ENCODE measurements at places on chromosomes 2 and 18.

- DNase-seq = no peak
These were observed 33.6 kb downstream of the APCDD1 start for GRCh38 chr18:10488017-10488416.

DNA sequence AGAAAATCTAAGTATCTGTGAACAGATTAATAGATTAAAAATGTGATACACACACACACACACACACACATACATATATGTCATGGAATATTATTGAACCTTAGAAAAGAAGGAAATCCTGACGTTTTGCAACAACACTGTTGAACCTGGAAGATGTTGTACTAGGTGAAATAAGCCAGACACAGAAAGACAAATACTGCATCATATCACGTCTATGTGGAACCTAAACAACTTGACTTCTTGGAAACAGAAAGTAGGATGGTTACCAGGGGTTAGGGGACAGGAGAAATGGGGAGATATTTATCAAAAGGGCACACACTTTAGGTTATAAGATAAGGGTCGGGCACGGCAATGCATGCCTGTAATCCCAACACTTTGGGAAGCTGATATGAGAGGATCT, 698.4 kb upstream of the ID2 start:
- no peak for DNase-seq

DNA sequence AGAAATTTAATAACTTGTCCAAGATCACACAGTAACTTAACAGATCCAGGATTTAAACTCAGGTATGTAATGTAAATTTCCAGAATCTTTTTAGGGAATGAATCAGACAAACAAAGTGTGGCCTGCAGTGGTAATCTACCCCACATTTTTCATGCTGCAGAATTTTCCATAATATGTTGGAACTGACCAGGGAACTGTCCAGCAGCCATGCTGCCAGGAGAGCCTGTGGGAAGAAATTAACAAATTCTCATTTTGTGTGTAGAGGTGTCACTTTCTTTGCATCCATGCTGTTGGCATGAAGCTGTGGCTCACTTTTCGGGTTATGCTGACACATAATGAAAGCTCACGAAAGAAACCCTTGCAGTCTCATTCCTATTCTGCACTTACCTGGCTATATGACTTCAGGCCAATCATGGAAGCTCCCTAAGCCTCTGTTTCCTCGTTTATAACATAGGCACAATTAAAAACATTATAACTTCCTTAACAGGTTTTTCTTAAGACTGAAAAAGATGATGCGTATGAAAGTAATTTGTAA, 54.7 kb downstream of the CDKL4 start:
- no peak for DNase-seq

GRCh38 chr2:217438136-217438535, 564.7 kb downstream of the TNS1 start:
- no peak for DNase-seq

GRCh38 chr18:54257015-54257414, 12.3 kb upstream of the POLI start:
- DNase-seq = no peak

DNA sequence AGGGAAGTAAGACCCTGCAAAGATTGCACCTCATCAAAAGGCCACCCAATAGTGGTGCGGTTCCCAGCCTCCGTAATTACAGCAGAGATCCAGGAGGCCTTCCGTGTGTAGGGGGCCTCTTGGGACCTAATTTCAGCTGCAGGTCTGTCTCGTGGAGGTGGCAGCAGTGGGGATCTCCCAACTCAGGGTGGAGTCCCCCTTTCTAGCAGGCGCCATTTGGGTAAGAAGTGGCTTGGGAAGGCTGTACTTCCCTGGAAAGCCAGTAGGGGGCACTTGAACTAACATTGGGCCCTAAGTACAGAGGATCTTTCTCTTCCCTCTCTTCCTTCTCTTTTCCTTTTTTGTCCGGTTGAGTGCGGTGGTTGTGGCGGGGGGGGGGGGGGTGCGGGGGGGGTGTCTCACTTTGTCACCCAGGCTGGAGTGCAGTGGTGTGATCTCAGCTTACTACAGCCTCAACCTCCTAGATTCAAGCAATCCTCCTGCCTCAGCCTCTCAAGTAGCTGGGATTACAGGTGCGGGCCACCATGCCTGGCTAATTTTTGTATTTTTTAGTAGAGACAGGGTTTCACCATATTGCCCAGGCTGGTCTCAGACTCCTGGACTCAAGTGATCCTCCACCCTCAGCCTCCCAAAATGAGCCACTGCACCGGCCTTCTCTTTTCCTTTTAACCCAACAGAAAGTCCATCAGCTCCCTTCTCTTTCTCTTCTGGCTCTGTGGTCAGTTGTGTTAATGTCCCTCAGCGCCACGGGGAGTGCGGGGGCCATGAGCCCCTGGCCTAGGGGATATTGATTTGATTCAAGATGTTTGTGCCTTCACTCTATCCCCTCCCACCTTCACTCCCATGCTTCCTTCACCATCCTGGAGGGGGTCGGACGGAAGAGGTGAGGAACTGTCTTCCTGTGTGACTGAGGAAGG, 32.0 kb downstream of the CENPO start:
- no peak for DNase-seq

DNA sequence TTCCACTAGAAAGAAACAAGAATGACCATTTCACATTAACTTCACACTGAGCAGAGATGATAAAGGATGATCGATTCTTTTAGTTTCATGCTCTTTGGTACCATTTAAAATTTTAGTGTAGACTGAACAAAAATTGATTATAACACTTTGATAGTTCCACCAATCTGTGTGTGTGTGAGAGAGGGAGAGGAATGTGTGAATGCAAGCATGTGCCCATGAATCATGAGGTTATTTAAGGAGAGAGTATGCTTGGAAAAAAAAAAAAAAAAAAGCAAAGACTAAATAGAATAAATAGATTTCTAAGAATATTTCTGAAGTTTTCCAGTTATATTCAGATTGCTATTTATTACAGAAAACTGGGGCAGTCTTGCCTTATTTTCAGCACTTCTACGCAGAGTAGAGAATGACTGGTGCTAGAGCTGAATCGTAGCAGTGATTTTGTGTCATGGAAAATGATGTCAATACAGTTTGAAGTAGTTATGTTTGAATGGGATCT, 900.8 kb downstream of the SLC4A3 start:
- no peak for DNase-seq

GRCh38 chr2:64622443-64623241, 31.1 kb downstream of the SERTAD2 start:
- DNase-seq = no peak

GRCh38 chr18:48022531-48023329, 92.3 kb upstream of the SMAD2 start:
- no peak for DNase-seq

DNA sequence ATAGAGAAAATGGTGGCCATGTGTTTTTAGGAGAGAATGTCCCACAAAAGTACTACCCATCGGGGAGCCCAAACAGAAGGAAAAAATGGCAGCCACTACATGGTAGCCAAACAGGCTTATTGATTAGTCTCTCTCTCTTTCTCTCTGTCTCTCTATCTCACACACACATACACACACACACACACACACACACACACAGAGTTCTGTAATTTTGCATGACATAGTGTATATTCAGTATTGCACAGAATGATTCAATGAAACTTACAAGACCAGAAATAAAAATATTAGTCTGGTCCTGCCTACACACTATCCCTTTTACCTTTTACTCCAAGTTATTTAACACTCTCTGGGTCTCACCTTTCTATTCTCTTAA, 124.8 kb upstream of the SLC39A10 start:
- DNase-seq = no peak

DNA sequence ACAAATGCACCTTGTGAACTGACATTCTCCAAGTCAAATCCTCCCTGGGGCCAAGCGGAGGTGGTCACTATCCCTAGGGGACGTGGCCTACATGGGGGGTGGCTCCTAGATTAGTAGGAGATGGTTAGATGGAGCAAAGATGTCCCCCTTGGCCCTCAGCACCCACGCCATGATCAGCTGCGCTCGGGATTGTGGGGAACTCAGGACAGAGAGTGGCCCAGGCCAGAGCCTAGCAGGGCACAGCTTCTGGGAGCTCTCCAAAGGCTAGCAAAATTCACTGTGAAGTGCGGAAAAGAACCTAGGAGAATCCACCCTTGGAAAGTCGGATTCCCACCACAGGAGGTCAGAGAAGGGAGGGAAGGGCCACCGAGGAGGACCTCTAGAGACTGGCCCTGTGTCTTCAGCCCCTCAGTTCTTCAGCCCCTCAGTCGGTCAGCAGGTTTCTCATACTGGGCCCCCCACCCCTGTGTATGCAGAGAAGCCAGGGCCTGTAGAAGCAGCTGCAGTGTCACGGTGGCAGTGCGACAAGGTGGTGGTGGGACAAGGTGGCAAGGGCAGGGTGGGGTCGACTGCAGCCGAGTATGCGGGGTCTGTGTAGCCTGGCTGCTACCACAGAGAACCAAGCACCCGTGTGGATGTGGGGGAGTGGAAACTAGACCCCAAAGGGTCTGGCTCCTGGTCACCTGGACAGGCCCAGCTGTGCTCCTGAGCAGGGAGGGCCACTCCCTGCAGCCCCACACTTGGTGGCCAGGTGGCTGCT, 18.4 kb downstream of the GPR55 start:
- DNase-seq = no peak

DNA sequence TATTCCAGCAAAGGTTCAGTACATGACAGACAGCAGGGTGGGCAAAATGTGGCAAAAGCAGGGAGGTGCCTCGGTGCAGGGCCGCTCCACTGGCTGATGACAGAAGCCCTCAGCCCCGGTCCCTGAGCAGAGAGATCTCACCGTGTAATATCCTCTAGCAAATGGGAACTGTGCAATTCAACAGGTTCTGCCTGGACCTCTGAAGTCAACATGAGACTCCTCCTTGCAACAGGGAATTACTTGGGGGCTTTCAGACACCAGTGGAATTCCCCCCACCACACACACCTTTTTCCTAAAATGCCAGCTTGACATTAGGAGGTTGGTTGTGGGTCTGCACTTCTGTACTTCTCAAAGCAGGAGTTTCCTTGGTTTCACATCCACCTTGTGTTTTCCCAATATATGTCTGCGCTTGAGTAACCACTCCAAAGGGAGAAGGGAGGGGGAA, 50.8 kb downstream of the SPRED2 start:
- no peak for DNase-seq

- DNase-seq = no peak
These were observed 13.1 kb upstream of the ACTR3 start for GRCh38 chr2:113876503-113877387.

- DNase-seq = no peak
These were observed 20.2 kb upstream of the B3GNT2 start for GRCh38 chr2:62175728-62176127.

GRCh38 chr2:204538182-204539018, 6.9 kb upstream of the PARD3B start:
- DNase-seq = no peak

DNA sequence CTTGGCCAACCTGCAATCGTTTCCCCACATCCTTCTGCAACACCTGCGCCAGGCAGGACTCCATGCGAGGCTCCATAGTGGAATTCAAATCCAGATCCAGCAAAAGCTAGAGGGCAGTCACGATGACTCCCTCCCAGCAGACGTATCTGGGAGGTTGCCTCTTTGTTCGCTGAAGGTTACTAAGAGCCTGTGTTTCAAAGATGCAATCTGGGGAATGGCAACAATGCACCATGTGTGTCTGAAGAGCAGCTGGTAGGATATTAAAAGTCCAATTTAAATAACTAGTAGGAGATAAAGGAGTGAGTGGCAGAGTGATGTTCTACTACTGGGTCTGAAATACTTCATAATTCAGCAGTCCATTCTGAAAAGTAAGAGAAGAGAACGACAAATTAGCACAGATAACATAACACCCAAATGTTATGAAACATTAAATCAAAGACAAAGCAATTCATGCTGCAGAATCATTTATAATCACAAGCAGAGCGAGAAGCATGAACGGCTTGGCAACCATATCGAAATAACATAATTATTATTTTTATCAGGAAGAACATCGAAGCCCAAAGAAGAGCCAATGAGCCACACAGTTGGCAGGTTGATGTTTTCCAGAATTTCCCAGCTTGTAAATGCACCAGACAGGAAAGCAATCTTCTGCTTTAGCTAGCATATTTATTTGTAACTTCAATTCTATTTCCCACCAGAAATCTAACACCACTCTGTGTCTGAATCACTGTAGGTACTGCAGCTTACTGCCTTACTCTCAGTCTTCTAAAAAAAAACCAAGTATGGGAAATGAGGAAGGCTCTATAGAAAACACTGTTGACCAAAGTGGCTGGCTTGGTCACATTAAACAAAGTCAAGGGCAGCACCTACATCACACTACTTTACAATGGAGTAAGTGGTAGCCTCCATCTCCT, 43.2 kb downstream of the CLASP1 start:
- DNase-seq = no peak

DNA sequence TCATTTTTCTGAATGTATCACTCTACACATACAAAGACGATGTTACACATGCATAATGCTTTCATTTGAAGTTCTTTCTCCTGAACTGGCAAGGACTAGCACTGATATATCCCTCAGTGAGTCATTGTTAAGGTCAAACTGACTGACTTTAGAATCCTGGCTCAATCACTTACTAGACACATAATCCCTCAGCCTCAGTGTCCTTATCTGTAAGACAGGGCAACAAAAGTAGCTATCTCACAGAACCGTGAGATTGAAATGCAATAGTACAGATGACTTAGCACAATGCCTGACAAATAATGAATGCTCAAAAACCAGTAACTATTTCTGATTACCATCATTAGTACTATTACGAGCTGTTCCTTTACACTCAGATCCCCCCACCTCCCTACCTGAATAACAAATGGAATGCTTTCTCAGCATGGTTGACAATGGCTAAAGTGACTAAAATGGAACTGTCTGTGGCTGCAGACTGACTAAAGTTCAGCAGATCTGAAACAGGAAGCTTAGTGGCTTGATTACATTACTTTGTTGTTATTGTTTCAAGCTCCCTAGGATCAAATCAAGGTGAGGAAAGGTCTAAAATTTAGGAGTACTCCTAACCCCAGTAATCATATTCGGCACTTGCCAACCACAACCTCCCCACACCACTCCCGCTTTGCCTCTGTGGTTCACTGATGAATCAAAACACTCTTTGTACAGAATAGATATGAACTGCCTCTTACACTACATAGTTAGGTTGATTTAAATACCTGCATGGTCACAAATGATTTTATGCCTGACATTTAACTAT, 35.8 kb upstream of the CACNB4 start:
- no peak for DNase-seq

DNA sequence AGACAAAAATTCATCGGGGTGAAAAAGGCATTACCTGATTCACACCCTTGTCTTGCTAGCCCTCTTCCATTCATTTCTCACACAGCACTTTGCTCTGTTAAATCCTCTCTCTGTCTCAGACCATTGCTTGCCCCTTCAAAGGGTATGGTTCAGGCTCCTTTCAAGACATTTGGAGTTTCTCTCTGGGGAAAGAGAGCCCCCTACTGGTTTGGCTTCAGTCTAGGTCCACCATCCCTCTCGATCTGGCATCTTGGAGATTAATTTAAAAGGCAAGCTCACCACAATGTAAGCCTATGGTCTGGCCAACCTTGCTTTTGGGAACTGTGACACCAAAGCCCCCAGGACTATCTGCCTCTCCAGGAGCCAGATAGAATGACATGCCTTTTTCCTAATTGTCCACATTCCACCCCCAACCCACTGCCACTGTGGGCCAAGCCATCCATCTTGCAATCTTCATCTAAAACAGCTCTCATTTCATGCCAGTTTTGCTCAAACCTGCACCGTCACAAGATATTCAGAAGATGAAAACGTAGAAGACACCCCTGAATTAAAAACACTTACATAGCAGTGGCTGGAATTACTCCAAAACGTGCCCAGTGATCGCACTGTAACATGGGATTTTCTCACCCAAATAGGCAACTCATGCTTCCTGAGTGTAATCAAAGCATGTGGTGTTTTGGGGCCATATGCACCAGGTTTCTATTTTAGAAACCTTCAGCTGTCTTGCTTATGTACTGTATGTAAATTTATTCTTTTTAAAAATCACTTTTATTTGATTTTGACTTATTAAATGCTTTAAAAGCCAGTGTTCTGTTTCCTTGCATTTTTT, 93.9 kb downstream of the FARSB start:
- no peak for DNase-seq
